ENCODE measurements at places on chromosomes 12 and 14. TPM values are rescaled to one million over a fixed set of nuclear protein-coding genes. Genes with fewer than 3 reads are reported as not detected.
A peak's percentile ranks its signal among the peaks of the same experiment; 100 is the strongest.

DNA sequence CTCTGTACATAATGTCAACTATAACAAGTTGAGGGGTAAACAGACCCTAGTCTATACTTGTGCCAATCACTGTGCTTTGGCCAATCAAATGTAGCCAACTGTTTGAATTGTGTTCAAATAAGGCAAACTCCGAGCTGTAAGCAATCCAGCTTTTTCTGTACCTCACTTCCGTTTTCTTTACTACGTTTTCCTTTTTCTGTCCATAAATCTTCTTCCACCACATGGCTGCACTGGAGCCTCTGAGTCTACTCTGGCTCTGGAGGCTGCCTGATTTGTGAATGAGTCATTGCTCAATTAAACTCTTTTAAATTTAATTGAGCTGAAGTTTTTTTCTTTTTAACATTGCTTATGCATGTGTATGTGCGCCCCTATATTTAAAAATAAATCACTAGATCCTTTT lies 29.7 kb downstream of the CLEC1A start:
- peak; percentile 94 for DNase-seq

GRCh38 chr12:40733871-40734270 lies 41.6 kb downstream of the CNTN1 start:
- DNase-seq = no peak

Gene ALX1
- 3.5 TPM for polyA plus RNA-seq

Gene B3GNT4
- polyA plus RNA-seq = 0.11 TPM

DNA sequence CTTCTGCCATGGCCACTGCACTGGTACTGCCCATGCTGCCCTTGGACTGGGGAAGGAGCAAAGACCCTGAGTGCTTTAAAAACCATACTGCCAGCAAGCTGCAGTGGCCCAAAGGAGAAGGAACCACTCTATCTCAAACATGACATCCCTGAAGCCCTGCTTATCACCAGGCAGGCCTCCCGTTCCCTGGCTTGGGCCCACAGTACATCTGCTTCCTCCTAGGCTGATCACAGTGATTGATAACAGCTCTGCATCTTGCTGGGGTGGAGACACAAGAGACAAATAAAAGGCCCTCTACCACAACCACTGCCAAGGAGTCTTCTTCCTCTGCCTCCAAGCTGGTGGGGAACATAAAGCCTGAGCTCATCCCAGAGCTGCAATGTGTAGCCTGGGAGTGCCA lies 567.5 kb downstream of the TRHDE start:
- no peak for DNase-seq

GRCh38 chr14:68974759-68975347 lies 4.2 kb downstream of the ACTN1 start:
- no peak for DNase-seq

GRCh38 chr12:6201213-6201608 lies 1.0 kb downstream of the CD9 start:
- DNase-seq = no peak

DNA sequence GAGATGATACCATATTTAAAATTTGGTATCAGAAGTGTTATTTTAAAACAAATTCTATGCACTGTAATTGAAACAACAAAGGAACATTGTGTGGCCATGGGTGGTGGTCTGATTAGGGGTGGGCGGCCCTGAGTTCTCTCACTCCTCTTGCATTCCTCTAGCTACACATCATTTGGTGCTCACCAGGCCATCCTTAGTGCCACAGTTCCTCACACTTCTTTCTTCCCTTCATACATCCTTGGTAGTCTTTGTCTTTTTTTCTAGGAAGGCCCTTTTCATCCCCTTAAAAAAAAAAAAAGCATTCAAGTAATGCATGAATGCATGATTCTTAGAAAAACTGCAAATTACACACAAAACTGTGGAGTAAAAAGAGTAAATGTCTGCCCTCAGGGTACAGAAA lies 2.4 kb upstream of the MANSC4 start:
- no peak for DNase-seq

Gene PIK3C2G
- not detected for polyA plus RNA-seq

DNA sequence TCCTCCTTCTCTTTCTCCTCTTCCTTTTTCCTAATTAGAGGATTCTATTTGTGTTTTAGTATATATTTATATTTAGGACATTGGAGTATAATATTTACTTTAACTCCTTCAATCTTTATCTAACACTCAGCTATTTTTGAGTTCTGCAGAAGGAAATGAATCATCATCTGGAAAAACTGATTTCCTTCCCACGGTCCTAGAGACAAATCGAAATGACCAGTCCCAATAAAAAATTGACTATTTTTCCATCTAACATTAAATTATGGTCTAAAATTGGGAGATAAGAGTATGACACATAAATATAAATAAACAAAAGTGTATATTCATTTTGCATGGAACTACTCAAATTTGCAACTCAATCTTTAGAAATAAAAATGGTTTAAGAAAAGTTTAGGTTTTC lies 167.4 kb downstream of the TMTC3 start:
- DNase-seq = peak; percentile 76

GRCh38 chr12:5713599-5714081 lies 231.4 kb downstream of the ANO2 start:
- no peak for DNase-seq

DNA sequence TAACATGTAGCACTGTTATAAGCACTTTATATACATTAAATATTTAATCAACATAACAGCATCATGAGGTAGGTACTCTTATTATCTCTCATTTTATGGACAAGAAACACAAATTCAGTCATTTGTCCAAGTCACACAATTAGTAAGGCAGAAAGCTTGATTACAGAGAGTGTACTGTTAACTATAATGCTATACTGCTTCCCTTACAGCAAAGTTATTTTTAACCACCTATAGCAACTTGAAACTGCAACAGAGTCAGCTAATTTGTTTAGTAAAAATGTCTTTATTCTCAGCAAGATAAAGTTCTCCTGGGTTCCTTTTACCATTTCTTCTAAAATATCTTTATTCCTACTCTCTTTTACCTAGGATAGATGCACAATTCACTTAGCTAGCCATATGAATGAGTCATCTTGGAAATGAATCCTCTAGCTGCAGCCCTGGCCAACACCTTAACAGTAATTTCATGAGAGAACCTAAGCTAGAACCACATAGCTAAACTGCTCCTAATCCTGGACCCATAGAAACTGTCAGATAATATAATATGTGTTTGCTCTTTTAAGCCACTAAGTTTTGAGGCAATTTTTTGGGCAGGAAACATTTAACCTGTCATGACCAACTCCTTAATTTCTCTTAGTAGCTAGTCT lies 90.2 kb upstream of the HECTD1 start:
- no peak for DNase-seq

Data from endothelial cell of umbilical vein (primary cell).